Stimulated activated CD4-positive, alpha-beta T cell treated with anti-CD3 and anti-CD28 coated beads, TNF-alpha, amount 100 ng/mL, for 1 hour (primary cell): ENCODE measurements at places on chromosomes 13 and 19.

GRCh38 chr13:111917086-111917485 lies 149.9 kb upstream of the SOX1 start:
- no peak for DNase-seq

GRCh38 chr19:1449467-1450442 lies at the start of gene APC2:
Gene APC2, plus strand, starts transcription at chr19:1450121. Its CDS starts 2,881 bp downstream, at chr19:1453002.
- DNase-seq = no peak

DNA sequence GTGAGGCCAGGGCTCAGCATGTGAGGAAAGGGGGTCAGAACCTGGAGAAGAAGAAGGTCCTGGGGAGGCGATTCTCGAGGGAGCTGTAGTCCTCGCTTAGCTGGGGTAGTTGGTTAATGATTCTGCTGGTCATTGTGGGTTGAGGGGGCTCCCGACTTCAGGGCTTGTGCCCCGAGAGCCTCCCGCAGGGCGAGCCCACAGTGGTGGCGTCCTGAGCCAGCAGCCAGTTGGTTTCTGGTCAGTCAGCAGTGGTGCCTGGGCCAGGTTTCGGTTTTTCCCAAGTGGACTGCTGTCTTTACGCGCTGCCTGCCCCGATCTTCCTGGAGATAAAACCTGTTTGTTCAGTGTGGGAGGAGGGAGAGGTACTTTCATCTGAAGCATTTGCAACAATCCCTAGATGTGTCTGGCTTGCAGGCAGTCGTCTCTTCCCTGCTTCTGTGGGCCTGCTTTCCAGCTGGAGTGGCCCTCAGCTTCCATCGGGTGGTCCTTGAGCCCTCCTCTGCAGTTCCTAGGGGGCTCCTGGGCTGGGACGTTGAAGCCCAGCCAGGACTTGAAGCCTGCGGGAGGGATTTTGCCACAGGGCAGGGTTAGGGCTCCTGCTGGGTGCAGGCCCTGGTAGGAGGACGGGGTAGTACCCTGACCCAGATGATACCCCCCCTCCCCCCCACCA lies 3.2 kb downstream of the PTBP1 start:
- DNase-seq = no peak

DNA sequence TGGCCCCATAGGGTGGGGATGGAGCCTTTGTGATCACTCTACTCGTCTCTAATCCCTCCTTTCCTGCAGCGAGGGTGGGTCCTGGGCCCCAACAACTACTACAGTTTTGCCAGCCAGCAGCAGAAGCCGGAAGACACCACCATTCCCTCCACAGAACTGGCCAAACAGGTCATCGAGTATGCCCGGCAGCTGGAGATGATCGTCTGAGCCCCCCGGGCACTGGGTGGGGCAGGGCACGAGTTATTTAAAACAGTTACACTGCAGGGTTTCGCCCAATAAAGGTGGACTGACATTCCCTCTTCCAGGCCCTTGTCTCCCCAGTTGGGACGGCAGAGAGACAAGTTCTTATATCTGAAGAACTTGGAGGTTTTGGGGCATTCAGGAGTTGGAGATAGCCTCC lies 4.7 kb downstream of the GGN start:
- no peak for DNase-seq

- DNase-seq = no peak
Measured at GRCh38 chr19:42323473-42323851, 2.0 kb upstream of the MEGF8 start.

DNA sequence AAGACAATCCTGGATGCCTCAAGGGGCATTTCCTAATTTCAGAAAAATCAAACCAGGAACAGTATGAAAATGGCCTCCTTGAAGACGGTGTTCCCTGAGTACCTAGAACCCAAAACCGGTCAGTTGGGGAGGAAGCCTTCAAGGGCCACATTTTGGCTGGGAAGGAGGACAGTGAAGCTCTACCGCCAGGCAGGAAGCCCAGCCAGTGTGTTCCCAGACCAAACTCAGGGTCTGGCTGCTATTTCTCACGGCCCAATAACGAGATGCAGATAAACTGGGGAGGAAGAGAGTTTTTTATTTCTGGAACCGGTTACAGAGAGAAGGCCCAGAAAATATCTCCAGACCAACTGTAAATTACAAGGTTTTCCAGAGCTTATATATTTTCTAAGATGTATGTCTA lies 24.3 kb upstream of the CEACAM21 start:
- DNase-seq = no peak

GRCh38 chr13:74554569-74555275 lies 420.5 kb upstream of the KLF12 start:
- DNase-seq = no peak

- no peak for DNase-seq
Measured at GRCh38 chr19:40033989-40034560, 22.0 kb downstream of the ZNF780B start.
